ENCODE measurements at places on chromosomes 4 and X. TPM values are rescaled to one million over a fixed set of nuclear protein-coding genes. Genes with fewer than 3 reads are reported as not detected.

Gene LANCL3
- total RNA-seq = 0.49 TPM

Gene GUCY1A1
- total RNA-seq = not detected

Gene FBXO8
- 18.1 TPM for total RNA-seq

Gene FRAS1
- not detected for total RNA-seq

Gene SLC49A3
- 0.81 TPM for total RNA-seq

Gene FDCSP
- total RNA-seq = not detected

Gene CLDN22
- not detected for total RNA-seq

Gene CLIC2
- total RNA-seq = 0.20 TPM

Gene ARHGAP24
- total RNA-seq = not detected

Gene RPL9
- total RNA-seq = 1,540 TPM

Gene RHOXF1
- total RNA-seq = not detected

Gene COL25A1
- not detected for total RNA-seq

Gene RAB41
- not detected for total RNA-seq

Gene RP2
- 7.1 TPM for total RNA-seq

Gene SSX4B
- total RNA-seq = not detected

Gene MAP3K15
- total RNA-seq = 0.18 TPM

Gene INTS12
- total RNA-seq = 22.4 TPM

Gene CT83
- total RNA-seq = not detected

Gene VSIG4
- total RNA-seq = not detected

Gene GPC3
- 0.24 TPM for total RNA-seq

Gene PRRG1
- not detected for total RNA-seq

Gene GRIA3
- total RNA-seq = not detected

Gene PGK1
- total RNA-seq = 814 TPM

Gene GPC4
- not detected for total RNA-seq

Gene ADH7
- not detected for total RNA-seq

Gene C4orf50
- total RNA-seq = 0.52 TPM

Gene TMEM187
- total RNA-seq = 4.6 TPM

Gene GNL3L
- total RNA-seq = 75.5 TPM

Gene PAK3
- total RNA-seq = not detected

Gene LRP2BP
- 0.47 TPM for total RNA-seq

Gene FSTL5
- total RNA-seq = not detected

Gene DAPP1
- 38.8 TPM for total RNA-seq

Gene GPM6B
- total RNA-seq = not detected

Gene GABRG1
- total RNA-seq = not detected

Gene CCKAR
- total RNA-seq = not detected

Gene PNCK
- total RNA-seq = 0.15 TPM

Gene STPG2
- not detected for total RNA-seq

Gene SPACA5
- not detected for total RNA-seq

Gene LGI2
- not detected for total RNA-seq

Gene AFM
- not detected for total RNA-seq

Gene TMEM150C
- total RNA-seq = not detected

Gene POU4F2
- total RNA-seq = not detected

Gene TXK
- 12.5 TPM for total RNA-seq

Gene CNGA2
- total RNA-seq = not detected

Gene SHISA3
- total RNA-seq = not detected

Gene HAND2
- total RNA-seq = not detected

Gene MAGEC3
- not detected for total RNA-seq

Gene TEX11
- total RNA-seq = 0.12 TPM

Gene CPLX1
- total RNA-seq = 1.3 TPM

Gene ABCG2
- 0.34 TPM for total RNA-seq

Gene PLXNA3
- total RNA-seq = 45.4 TPM

Gene CAPN6
- total RNA-seq = not detected

Gene AKAP14
- total RNA-seq = not detected

Gene CPE
- not detected for total RNA-seq

Gene RIPPLY1
- total RNA-seq = not detected

Gene ZBED1
- total RNA-seq = 39.8 TPM

Gene DGKK
- total RNA-seq = not detected

Gene INTS6L
- total RNA-seq = 38.7 TPM
